ENCODE measurements at places on chromosomes 7 and 10.

DNA sequence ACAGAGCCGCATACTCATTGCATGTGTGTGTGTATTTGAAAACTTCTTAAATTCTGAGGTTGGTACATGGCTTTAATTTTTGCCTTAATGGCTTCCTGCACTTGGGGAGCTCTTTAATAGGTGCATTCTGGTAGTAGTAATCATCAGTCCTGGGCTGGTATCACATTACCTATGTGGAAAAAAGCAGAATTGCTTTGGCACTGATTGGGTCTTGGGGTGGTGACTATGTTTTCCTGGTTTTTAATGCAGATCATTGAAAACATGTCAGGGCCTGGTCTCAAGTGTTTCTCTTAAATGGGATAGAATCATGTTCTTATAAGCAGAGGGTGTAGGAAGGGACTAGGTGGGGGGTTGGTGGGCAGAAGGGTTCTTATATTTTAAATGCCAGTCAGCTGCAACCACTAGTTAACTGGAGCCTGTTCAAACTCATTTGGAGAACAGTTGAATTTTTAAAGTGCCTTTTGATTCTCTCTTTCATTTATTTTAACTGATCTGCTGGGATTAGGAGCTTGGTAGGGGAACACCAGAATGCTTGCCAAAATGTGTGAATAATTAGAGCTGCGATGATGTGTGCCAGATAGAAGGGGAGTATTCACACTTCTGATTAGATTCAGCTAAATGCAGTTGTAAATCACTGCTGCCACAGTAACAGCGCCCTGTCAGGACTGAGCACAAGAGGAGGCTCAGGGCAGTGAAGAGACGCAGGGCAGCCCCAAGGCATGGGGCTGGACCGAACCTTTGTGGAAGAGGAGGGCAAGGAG lies 633.5 kb upstream of the GALNT17 start:
- DNase-seq = no peak

- no peak for DNase-seq
Measured at GRCh38 chr10:116450861-116451260, 23.2 kb downstream of the PNLIPRP3 start.

GRCh38 chr7:47501406-47501805 lies 80.5 kb downstream of the TNS3 start:
- no peak for DNase-seq

- DNase-seq = no peak
Measured at GRCh38 chr7:1380231-1380815, 78.9 kb downstream of the MICALL2 start.

DNA sequence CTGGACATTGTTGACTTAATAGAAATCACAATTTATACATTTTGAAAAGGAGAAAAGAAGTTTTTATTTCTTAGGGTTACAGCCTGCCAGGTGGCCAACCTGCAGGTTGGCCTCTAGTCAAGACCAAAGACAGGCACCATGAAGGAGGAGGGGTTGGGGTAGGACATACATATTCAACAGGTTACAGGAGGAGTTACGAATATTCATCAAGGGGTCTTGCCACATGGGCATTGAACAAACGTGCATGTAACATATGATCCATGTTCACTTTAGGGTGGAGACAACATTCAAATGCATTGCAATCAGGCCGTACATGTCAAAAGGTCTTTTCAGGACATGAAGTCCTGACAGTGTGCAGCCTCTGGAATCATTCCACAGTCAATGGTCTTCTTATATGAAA lies 246.2 kb upstream of the AKR1E2 start:
- DNase-seq = no peak

GRCh38 chr7:138816650-138817049 lies 18.7 kb upstream of the ATP6V0A4 start:
- DNase-seq = no peak

GRCh38 chr7:56287429-56288138 lies 171.4 kb upstream of the NUPR2 start:
- no peak for DNase-seq

DNA sequence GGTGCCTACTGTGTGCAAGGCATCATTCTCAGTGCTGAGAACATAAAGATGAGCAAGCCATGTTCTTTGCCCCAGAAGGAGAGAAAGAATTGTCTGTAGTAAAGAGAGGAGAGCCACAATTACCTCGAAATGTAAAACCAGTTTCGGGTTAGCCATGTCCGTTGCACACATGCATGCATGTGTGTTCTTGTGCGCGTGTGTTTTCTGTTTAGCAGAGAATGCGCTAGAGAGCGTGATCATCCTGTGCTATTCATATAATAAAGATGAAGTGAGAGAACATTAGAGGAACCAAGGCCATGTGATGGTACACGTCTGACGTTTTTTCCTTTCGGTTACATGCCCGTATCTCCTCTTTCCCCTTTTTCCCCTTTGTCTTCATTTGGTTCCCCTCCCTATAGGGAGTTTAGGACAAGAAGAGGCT lies 158.2 kb downstream of the CELF2 start:
- DNase-seq = no peak

- DNase-seq = no peak
Measured at GRCh38 chr7:158037211-158037610, 550.4 kb downstream of the PTPRN2 start.

DNA sequence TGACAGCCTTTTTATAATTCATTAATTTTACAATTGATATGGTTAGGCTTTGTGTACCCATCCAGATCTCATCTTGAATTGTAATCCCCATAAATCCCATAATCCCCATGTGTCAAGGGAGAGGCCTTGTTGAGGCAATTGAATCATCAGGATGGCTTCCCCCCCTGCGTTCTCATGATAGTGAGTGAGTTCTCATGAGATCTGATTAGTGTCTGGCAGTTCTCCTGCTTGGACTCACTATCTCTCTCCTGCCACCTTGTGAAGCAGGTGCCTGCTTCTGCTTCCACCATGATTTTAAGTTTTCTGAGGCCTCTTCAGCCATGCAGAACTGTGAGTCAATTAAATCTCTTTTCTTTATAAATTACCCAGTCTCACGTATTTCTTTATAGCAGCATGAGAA lies 165.7 kb upstream of the GNAI1 start:
- no peak for DNase-seq

- no peak for DNase-seq
Measured at GRCh38 chr10:77504196-77504872, 133.3 kb downstream of the KCNMA1 start.

- DNase-seq = peak; percentile 67
Measured at GRCh38 chr7:16739863-16740622, 13.5 kb upstream of the TSPAN13 start.

DNA sequence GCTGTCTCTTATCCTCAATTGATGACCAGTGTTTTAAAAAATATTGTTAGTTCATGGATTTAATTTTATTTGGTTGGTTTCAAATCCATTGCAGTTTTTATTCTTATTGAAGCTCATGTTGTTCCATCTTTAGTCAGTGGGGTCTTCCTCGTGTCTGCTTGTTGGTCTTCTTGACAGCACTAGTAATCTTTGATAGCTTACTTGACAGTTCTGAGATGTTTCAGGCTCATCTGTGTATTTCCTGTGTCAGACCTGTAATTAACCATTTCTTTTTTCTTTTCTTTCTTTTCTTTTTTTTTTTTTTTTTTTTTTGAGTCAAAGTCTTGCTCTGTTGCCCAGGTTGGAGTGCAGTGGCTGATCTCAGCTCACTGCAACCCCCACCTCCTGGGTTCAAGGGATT lies 28.2 kb downstream of the SLK start:
- DNase-seq = no peak

- no peak for DNase-seq
Measured at GRCh38 chr7:86668315-86668714, 24.6 kb downstream of the GRM3 start.

DNA sequence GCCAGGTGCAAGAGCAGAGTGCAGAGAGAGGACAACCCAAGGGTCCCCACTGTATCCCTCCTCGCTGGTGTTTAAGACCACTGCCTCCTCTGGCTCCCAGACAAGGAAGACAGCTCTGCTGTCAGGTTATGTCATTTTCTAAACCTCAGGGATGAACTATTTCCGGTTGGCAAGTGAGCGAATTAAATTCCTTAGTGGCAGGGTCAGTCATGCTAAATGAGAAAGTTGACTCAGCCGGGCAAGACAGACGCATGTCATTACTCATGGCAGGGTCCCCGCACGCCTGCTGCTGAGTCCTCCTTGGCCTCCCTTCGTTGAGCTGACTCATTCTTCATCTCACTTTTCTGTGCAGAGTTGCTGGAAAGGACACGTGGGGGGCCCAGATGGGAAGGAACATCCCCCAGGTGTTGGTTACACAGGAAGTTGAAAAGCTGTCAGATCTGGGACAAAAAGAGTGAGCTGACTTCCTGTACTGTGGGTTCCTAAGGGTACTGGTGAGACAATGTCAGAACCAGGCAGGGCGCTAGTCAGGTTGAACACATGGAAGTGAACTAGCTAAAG lies 47.1 kb upstream of the UCN3 start:
- peak; percentile 94 for DNase-seq

- no peak for DNase-seq
Measured at GRCh38 chr7:128906766-128907559, 3.5 kb downstream of the KCP start.

DNA sequence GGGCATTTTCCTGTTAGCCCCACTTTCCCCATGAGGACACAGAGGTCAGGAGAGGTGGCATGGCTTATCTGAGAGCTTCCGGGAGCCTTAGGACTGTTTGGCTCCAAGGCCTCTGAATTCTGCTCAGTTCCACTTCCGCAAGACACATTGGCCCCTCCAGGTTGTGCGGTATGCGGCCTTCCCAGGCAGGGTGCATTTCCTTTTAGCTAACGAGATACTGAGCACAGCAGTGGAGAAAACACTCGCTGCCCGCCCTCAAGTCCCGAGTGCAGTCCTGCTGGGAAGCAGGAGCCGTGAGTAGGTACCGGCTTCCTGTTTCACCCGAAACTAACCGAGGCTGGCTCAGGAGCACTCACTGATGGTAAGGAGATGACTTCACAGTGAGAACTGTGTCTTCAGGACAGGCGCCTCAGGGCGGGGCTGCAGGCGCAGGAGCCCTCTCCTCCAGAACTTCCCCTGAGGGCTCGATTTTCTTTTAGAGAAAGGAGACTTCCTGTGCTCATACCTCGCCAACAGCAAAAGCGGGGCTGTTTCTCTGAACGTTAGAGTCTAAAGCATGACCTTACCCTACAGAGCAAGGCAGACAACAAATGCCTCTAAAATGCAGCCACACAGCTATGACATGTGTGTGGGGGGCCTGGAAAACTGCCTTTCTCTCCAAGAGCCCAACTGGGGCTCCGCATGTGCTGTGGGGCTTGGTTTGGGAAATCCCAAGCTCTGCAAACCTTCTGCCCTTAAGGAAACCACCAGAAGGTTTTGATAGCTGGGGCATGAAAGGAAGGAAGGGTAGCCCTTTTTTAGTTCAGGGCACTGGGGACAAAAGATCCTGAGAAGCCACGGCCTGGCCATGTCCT lies 25.9 kb downstream of the RGS10 start:
- no peak for DNase-seq

GRCh38 chr7:128398841-128399135 lies 11.0 kb downstream of the IMPDH1 start:
- DNase-seq = no peak

GRCh38 chr7:29247224-29247962 lies 52.8 kb downstream of the CHN2 start:
- DNase-seq = no peak

DNA sequence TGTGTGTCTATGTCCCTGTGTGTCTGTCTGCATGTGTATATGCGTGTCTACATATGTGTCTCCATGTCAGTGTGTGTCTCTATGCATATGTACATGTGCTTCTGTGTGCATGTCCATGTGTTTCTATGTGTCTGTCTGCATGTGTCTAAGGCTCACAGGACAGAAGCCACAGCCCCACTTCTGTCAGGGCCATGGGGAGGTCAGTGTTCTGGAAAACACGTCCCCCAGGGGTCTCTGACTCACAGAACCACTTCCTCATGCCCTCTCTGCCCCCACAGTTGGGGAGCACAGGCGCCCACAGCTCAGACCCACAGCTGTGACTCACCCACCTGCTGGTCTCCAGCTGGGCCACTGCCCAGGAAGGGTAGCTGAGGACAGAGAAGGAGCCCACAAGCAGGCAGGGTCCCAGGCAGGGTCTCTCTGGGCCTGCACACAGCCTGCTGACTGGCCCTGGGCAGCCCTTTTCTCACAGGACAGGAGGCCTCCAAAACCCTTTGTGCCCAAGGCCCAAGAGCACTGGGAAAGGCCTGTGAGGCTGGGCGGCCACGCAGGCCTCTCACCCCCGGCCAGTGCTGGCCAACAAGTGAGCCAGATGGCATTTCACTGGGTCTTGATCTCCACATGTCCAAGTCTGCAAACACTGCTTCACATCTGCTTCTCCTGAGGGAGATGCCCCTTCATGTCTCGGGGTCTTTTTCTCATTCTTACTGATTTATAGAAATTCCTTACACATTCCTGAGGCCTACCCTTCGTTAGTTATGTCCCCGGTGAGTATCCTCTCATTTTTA lies 102.9 kb upstream of the FAM20C start:
- DNase-seq = peak; percentile 93

DNA sequence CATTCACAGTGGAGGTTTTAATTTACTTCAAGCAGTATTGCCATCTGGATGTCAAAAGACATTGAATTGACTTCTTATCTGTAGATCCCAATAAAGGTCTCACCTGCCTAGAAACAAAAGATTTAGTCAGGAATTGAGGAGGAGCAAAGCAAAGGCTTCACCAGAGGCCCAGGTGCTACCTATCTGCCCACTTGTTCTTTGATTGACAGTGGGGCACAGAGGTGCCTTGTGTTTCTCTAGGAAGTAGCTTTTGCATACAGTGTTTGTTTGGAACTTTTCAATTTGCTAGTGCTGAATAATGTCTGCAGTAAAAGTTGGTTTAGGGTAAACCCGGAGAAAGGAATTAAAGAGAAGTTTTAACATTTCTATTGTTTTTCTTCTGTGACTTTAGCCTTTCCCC lies 40.4 kb downstream of the AUTS2 start:
- DNase-seq = no peak

- no peak for DNase-seq
Measured at GRCh38 chr7:10266976-10267375, 706.7 kb upstream of the PHF14 start.

DNA sequence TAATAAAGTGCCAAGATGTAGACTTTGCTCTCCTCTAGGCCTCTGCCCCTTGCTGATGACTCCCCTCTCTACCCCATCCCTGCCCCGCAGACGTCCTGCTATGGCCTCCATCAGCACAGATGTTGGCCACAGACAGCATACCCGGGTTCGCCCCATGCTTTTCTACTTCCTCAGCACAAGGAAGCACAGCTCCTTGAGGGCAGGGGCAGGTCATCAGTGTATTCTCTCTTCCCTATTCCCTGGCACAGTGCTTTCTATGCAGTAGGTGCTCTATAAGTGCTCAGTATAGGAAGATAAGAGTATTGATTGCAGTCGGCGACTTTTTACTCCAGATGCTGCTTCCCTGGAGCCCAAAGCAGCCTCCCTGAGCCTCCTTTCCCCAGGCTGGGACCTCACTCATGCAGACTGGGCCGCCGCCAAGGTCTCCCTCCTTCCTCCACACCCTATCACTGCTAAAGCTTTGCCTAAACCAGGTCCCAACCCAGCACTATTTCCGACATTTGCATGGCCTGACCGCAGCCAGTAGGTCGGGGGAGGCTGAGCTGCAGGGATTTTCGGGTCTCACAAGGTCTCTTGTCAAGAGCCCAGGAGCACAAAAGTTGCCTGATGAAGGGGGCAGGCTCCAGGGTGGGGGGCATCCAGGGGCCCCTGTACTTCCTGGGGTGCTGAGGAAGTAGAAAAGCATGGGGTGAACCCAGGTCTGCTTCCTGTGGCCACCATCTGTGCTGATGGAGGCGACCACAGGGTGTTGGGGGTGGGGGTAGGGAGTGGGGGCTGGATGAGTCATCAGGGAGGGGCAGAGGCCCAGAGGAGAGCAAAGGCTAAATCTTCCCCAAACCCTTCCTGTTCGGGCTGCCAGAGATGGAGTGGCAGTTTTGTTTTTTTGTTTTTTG lies 8.0 kb downstream of the CALHM3 start:
- no peak for DNase-seq

GRCh38 chr7:30359957-30360356 lies 75.6 kb downstream of the ZNRF2 start:
- no peak for DNase-seq

Data from kidney epithelial cell (primary cell).